Fibroblast of the conjunctiva (primary cell): ENCODE measurements at places on chromosomes 16 and 17.
A peak's percentile ranks its signal among the peaks of the same experiment; 100 is the strongest.

DNA sequence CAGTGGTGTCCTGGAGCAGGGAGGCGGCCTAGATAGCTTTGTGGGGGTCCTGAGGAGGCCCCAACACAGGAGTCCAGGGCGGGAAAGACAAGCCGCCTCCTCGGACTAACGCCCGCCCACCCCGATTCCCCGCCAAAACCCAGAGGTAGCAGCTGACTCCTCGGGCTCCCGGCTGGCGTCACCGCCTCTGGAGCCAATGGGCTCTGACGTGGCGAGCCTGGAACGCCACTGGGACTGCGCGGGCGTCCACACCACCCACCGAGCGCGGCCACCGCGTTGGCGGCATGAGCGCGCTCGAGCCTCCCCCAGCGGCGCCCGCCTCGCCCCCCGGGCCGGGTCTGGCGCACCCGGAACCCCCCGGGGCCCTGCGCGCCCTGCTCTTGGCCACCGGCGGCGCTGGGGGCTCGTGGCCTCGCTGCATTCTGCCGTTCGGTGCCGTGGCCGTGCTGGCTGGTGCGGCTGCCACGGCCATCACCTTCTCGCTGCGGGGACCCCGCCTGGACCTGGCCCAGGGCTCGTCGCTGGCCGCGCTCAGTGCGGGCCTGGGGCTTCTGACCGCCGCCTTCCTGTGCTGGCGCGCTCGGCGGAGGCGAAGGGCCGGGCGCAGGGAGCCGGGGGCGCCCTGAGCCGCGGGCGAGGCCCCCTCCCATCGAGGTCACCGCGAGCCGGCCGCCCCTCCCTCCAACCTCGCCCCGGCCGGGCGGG, 3.4 kb upstream of the NTN3 start:
- DNase-seq, result peak; percentile 17

GRCh38 chr16:12737563-12737962, 66.1 kb downstream of the CPPED1 start:
- DNase-seq, result no peak

DNA sequence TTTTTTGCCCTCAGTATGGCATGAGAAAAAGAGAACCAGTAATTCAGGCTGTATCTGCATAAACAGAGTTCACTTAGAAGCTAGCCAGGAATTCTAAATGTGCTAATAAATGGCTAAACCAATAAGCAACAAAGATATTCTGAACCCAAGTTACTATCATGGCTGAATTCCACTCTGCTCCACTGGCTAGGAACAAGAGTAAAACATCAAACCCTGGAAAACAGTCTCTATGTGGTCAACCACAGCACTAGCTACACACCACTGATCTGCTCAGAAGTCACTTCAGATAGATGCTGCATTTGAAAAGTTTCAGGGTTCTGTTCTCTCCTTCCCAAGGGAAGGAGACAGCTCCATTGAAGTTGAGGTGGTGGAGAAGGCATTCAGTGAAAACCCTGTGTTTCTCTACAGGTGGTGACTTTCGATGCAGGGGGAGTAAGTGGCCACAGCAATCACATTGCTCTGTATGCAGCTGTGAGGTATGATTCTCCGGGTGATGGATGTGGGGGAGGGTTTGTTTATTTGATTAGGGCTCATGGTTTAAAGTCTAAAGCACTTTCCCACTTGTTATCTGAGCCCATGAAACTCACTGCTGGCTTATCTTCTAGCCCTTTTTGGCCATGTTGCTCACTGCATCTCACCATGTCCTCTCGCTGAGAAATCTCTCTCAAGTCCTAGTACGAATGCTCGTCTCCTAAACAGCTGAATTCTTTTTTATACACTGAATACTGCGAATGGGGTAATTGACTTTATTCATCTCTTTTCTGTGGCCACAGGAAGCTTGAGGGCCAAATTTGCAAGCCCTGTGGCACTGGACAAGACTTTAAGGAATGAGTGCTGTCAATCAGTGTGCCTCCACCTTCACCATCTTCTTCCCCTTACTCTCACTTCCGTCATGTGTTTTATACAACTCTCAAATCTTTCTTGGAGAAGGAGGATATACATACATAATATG, 39.9 kb downstream of the CENPV start:
- no peak for DNase-seq

GRCh38 chr16:85303354-85303883, 191.1 kb upstream of the CIBAR2 start:
- no peak for DNase-seq

DNA sequence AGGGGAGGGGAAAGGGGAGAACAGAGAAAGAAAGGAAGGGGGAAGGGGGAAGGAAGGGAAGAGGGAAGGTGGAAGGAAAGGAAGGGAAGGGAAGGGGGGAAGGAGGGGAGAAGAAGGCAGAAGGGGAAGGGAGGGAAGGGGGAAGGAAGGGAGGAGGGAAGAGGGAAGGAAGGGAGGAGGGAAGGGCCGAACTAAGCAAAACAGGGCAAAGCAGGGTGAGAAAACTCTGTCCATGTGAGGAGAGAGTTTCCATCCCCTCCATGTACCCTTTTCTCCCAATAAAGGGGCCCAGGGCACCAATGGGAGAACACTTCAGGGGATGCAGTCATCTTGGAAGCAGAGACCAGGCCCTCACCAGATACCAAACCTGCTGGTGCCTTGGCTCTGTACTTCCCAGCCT, 256.8 kb upstream of the CDH5 start:
- DNase-seq, result no peak

GRCh38 chr17:4324463-4324862, 42.0 kb downstream of the UBE2G1 start:
- no peak for DNase-seq

DNA sequence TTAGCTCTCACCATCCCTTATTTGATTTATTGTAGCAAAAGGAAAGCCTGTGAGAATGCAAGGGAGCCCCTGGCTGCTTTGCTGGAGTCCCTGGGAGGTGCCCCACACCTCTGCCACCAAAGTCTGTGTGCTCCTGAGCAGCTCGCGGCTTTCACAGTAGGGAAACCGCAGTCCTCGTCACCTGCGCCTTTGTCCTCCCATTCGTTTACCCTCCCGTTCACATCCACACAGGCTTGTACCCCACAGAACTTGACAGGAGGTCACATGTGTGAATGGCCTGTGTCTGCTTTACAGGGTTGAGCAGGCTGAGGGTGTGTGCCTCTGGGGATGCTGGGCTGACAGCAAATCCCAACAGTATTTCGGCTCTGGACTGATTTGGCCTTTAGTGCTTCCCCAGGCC, 152.5 kb downstream of the LGALS9B start:
- DNase-seq, result no peak

DNA sequence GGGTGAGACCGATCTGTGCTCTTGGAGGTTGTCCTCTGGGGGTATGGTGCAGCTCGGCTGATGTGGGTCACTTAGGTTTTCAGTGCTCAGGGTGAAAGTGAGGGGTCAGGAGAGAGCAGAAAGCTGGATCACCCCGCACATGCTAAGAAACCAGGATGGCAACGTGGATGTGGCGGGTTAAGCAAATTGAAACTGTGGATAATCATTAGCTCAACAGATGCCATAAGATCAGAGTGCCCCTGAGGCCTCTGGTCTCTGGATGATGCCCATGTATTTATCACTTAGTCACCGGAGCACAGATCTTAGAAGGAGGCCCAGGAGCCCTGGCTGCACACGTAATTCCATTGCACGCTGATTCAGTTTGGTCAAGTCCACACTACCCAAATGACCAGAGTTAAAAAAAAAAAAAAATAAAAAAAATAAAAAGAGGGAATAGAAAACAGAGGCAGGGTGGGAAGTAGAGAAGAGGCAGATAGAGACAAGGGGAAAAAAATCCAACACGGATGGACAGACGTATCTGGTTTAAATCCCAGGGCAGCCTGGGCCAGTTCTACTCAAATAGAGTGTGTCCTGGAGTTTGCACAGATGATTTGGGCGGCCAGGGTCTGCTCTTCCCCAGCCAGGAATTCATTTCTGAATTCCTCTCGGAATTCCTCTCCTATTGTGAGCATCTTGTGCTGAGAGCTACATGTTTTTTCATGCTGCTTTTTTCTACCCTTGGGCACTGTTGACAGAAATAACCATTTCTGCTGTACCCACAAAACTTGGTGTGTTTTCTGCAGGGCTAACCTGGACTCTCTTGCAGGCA, 378.3 kb downstream of the CPPED1 start:
- DNase-seq, result no peak

GRCh38 chr17:33751702-33752065, 458.6 kb upstream of the ASIC2 start:
- no peak for DNase-seq

- no peak for DNase-seq
Observed at GRCh38 chr16:87602001-87602775, at the start of gene JPH3. Gene JPH3 (plus strand): TSS chr16:87602508. CDS start chr16:87603147, 639 bp downstream.

- DNase-seq, result no peak
Observed at GRCh38 chr16:2962334-2963073, 1.6 kb upstream of the KREMEN2 start.

GRCh38 chr16:89315271-89315670, 97.8 kb downstream of the ZNF778 start:
- DNase-seq, result no peak

GRCh38 chr17:4033751-4034251, 69.6 kb upstream of the ATP2A3 start:
- no peak for DNase-seq

GRCh38 chr16:83306961-83307593, 500.7 kb upstream of the HSBP1 start:
- DNase-seq, result no peak

GRCh38 chr16:89048871-89049422, 44.7 kb upstream of the ACSF3 start:
- no peak for DNase-seq

DNA sequence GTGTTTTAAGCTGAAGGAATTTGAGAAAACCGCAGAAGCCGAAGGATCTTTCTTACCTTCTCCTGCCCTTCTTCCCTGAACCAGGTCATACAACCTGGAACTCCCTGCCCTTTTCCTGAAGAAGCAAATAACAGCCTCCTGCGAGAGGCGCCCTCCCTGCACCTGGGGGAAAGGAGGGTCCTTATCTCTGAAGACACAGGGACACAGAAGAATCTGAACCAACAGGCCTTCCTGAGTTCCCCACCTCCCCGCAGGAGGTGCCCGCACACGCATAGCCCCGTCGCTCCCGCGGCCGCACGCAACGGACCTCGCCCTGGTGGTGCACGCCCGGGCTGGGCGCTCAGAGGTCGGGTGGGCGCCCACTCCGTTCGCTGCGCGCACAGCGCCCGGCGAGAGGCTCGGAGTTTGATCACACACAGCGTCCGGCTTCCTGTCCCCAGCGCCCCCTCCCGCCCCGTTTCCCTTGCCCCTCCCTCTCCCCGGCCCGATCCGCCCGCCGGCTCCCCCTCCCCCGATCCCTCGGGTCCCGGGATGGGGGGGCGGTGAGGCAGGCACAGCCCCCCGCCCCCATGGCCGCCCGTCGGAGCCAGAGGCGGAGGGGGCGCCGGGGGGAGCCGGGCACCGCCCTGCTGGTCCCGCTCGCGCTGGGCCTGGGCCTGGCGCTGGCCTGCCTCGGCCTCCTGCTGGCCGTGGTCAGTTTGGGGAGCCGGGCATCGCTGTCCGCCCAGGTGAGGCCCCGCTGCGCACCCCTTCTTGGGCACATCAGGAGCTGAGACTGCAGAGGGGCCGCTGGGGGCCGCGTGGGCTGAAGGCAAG, at the start of gene TNFSF12:
TNFSF12 (plus strand) TSS at position 474 of the 816 bp plus-strand sequence; CDS start at position 570, 96 bp downstream.
- DNase-seq, result no peak

GRCh38 chr17:77951123-77951522, 7.4 kb upstream of the TNRC6C start:
- DNase-seq, result no peak

DNA sequence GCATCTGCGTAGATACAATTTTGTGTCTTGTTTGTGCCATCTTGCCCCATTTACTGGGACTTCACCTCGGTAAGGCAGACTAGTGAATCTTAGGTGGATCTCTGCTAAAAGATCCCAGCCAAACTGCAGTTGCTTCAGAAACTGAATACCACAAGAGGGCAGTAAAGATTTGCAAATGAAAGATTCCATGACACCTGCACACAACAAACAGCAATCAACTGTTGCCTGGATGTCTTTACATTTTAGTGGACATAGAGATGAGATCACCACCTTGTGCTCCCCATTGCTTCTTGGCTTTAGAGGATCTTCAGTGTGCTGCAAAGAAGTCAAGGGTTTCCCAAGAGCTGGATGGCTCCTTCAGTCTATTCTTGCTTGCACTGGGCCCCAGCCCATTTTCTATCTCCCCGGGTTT, 119.2 kb upstream of the CACNG5 start:
- DNase-seq, result peak; percentile 60

- no peak for DNase-seq
Observed at GRCh38 chr17:47981462-47981861, 10.5 kb downstream of the CDK5RAP3 start.

DNA sequence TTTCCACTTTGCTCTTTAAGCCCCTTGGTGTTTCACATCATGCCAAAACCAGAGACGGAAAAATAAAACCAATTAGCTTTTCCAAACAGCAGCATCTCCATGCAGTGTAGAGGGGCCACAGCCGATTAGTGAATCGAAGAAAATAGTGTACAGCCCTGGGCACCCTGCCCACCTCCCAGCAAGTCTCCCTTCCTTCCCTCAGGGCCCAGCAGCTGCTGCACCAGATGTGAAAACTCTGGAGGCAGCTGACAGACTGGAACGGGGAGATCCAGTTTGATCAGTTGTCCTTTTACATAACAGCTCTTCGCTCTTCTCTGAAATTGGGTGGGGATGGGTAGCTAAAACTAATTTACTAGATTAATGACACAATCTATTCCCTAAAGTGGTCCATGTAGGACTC, 19.3 kb downstream of the TMEM11 start:
- DNase-seq, result peak; percentile 68

- DNase-seq, result no peak
Observed at GRCh38 chr16:84308120-84308519, 13.4 kb downstream of the WFDC1 start.

- DNase-seq, result peak; percentile 90
Observed at GRCh38 chr16:82699711-82700495, 73.1 kb downstream of the CDH13 start.

GRCh38 chr16:31355431-31356100, 590 bp downstream of the ITGAX start:
- DNase-seq, result no peak

- DNase-seq, result no peak
Observed at GRCh38 chr16:80029761-80030481, 429.4 kb upstream of the MAF start.

DNA sequence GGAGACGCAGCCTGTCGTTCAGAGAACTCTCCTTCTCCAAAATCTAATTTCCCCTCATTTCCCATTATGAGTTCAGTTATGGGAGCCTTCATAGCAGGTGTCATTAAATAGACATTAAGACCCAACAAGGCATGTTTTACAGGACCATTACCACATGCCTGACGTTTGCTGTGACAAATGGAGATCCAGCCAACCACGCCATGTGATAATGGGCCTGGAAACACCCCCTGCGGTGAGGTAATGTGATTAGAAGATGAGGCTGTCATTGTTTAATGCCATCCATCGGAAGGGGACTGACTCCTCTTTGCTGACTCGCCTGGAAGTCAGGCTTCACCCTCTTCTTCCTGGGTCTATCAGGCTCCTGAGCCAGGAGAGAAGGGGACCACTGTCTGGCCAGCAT, 76.9 kb downstream of the WSCD1 start:
- no peak for DNase-seq
